ENCODE measurements at places on chromosomes 2 and 18.
A peak's percentile ranks its signal among the peaks of the same experiment; 100 is the strongest.

DNA sequence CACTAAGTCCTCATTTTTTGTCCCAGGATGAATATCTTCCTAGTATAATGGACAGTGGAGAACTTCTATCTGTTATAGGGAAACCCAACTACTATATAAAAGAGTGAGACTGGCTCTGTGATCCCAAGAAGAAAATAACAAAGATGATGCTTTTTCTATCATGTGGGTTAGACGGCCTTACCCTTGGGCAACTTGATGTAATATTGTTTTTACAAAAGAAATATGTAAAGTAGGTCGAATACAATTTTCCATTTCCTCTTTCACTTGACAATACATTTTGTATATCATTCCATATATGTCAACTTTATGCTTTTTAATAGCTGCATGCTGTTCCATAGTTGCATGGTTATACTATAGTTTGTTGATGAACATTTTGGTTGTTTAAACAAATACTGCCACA is 87.5 kb upstream of the SESTD1 start:
- DNase-seq = no peak

DNA sequence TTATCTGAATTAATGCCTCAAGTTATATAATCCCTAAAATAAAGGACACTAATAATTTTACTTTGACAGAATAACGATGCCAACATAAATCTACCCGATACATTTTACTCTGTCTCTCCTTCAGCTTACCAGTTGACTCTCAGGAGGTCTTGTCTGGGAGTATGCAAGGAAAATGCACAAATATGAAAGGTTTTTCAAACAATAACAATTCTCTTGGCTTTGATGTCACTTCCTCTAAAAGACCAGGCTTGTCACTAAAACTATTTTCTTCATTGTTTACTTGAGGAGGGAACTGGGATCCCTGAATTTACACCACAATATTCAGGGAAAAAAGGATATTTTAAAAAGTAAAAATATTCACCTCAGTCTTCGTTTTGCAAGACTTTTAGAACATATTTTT is 97.2 kb downstream of the SOS1 start:
- no peak for DNase-seq

DNA sequence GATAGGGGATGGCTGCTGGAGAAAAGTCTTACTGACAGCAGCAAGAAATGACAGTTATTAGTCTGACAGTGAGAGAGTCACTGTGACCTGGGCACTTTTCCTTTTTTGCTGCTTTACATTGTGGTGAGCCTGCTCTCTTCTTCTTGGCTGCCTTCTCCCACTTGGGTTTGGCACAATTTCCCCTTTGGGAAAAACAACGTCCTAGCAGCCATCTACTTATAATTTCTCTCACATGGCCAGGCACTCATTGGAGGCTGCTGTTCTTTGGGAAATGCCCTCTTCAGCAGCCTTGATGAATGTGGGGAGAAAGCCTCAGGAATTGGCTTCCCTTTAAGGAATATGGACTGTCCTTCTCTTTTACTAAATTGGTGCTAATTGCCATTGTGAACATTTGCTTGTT is 60.4 kb upstream of the SLC1A4 start:
- DNase-seq = no peak

DNA sequence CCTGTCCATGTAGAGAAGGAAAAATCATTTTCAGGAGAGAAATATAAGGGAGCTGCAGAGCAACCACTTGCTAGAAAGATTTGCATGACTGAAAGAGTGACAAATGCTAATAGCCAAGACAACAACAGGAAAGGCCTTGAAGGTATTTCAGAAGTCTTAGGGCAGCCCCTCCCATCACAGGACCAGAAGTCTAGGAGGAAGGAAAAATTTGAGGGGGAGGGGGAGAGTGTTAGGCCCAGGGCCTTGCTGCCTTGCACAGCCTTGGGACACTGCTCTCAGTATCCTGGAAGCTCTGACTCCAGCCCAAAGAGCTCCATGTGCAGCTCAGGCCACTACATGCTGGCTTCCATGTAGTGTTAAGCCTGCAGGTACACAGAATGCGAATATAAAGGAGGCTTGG is 266.9 kb downstream of the GLI2 start:
- DNase-seq = no peak

- no peak for DNase-seq
Measured at GRCh38 chr2:190726255-190726654, 77.4 kb downstream of the NAB1 start.

DNA sequence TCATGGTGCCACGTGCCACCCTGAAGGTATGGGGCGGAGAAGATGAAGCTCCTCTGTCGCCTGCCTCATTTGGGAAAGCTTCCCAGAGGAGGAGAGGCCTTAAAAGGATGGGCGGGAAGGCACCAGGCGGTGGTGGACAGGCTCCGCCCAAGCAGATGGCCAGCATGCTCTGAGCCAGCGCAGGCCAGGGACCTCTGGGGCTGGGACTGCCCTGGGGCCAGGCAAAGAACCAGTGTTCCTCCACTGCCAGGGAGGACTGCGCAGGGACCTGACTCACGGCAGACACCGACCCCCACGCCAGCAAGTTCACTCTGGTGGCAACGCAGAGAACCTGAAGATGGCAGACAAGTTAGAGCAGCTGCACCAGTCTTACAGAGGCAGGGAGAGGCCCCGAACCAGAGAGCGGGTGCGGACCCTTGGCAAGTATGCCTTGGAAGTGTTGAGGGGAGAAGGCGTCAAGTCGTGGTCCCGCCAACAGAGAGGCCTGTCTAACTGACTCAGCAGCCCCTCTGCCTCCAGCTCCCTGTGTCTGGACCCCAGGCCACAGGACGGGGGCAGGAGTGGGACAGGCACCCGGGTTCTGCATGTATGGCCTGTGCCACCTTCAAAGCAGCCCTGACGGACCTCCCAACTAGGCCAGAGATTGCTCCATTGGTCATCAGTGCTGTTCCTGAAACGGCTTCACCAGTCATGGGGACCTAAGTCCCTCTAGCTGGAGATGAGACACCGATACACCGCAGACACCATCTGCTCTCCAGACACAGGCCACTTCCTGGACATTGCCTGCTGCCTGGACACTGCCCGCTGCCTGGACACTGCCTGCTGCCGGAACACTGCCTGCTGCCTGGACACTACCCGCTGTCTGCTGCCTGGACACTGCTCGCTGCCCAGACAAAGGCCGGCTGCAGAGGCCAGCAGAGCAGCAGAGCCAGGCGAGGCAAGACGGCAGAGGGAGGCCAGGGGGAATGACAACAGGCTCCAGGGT is 124.7 kb downstream of the HDAC4 start:
- peak; percentile 48 for DNase-seq

DNA sequence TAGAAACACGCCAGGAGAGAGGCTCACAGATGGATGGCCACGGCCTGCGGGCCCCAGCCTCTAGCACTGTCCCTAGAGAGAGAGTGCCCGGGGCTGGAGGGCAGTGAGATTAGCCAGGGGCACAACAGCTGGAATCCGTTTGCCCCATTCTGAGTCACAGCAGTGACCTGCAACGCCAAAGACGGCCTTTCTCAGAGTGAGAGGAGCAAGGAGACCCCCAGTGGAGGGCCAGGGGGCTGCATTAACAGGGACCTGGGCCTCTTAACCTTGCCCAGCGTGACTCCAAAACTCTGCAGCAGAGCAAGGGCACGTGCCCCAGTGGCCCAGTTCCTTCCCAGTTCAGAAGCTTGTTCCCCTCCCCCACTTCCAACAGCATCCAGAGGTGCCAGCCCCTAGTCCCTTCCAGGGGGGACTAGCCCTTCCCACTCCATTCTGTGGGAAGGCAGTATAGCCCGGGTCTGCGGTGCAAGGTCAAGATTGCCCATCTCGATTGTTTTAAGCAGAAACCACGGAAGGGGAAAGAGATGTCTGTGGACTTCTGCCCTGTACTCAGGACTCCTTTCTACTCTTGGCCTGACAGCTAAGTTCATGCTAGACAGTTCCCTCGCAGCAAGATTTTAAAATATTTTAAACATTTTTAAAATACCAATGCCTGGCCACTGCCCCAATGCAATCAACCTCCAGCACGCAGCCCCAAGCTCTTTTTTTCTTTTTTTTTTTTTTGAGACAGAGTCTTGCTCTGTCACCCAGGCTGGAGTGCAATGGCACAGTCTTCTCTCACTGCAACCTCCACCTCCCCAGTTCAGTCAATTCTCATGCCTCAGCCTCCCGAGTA is 50.9 kb upstream of the BIN1 start:
- DNase-seq = no peak

DNA sequence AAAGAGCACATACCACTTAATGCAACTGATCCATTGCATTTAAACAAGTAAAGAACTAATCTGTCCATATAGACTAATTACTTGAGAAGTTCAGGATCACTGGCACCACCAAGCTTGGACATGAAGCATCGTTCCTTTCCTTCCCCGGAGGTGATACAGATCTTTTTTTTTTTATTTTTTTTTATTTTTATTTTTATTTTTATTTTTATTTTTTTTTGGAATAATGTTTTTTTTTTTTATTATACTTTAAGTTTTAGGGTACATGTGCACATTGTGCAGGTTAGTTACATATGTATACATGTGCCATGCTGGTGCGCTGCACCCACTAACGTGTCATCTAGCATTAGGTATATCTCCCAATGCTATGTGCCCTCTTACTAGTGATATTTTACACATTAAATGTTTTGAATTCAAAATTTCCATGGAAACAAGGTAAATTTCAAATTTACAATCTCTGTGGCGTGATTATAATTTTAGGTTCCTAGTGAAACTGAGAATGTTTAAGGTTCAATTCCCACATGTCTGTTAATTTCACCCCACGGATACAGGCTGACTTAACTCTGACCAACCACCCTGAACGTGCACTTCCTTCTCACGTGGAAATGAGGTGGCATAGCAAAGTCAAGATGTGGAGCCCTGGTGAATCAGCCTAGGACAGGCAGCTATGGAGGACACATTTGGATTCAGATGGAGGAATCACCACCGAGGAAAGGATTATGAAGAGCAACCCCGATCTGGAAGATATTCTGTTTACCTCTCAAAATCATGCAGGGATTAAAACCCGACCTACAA is 101.6 kb upstream of the THOC1 start:
- DNase-seq = no peak

- peak; percentile 85 for DNase-seq
Measured at GRCh38 chr2:66433945-66434678, 813 bp upstream of the MEIS1 start.

- no peak for DNase-seq
Measured at GRCh38 chr2:241885946-241886643, 16.6 kb downstream of the RTP5 start.

All from NCI-H526 (cell line).